ENCODE measurements at places on chromosomes 12 and 14. TPM values are rescaled to one million over a fixed set of nuclear protein-coding genes. Genes with fewer than 3 reads are reported as not detected.

- DNase-seq = no peak
Measured at GRCh38 chr12:106692896-106693820, 81.3 kb upstream of the RIC8B start.

GRCh38 chr12:64385468-64385867, 5.1 kb downstream of the C12orf56 start:
- no peak for DNase-seq

DNA sequence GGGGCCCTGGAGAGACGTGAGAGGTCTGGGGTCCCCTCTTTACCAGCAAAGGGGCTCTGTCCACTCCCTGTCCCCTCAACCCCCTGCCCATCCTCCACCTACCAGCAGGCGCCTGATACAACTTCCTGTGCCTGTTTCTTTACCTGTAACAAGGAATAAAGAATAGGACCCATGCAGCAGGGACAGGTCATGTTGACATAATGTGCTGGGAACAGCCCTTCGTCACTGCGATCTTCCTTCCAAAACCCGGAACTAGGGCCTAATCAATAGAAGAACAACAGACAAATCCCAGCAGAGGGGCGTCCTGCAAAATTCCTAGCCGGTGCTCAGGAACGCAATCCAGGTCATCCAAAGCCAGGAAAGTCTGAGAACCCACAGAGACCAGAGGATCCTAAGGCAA, 32.1 kb downstream of the SCARB1 start:
- no peak for DNase-seq

DNA sequence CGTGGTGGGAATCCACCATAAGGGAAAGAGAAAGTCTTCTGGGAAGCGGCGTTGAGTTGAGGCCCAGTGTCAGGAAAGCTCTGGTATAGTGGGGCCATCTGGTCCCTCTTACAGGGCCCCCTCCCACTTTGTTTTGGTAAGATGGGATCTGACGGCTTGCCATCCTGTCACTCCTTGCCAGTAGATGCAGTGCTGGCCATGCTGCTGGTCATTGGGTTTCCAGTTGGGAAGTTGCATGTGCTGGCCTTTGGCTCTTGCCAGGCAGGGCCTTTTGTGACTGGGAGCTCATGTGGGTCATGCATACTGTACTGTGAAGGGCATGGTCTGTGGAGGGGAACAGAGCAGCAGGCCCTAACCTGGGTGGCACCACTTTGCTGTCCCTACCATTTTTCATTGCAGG, 3.8 kb downstream of the TRAF3 start:
- DNase-seq = no peak

DNA sequence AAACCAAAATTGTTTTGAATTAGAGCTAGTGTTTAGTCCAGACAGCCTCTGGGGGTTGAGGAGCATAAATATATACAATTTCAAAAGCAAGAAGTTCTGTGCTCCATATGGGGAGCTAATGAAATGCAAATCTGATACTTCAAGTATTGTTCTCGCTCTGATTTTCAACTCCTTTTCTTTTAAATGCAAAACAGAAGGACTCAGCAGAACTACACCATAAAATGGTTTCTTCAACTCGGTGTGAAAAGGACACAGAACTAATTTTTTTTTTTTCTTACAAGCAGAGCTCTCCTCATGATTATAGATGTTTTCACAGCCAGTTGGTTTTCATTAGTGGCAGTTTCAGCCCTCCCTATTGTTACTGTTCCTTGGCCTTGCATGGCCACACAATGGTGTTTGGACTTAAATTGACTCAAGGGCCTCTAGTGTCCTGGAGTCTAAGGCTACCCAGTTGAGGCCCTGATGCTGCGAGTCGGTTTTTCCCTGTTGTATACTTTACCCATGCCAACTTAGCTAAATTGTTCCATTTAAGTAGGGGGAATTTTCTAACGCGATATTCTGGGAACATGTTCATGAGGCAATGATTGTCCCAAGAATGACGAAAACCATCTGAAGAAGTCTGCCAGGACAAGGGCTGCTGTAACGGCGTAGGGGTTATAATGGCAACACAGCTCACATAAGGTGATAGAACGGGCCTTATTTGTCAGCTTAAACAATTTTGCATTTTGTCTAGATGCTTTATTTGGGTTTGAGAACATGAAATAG, 120.3 kb downstream of the GPR135 start:
- no peak for DNase-seq

The KRT82 gene
- not detected for total RNA-seq

GRCh38 chr14:91331721-91332120, 85.9 kb downstream of the CCDC88C start:
- DNase-seq = no peak

- DNase-seq = no peak
Measured at GRCh38 chr14:50091240-50091913, 25.0 kb downstream of the VCPKMT start.

The TMPRSS12 gene
- total RNA-seq = not detected

The PTPRR gene
- 19.5 TPM for total RNA-seq

GRCh38 chr14:105135700-105136395, 32.7 kb downstream of the JAG2 start:
- no peak for DNase-seq

- DNase-seq = no peak
Measured at GRCh38 chr14:72700338-72701236, 193.3 kb downstream of the DPF3 start.

The HEATR5A gene
- 32.3 TPM for total RNA-seq

DNA sequence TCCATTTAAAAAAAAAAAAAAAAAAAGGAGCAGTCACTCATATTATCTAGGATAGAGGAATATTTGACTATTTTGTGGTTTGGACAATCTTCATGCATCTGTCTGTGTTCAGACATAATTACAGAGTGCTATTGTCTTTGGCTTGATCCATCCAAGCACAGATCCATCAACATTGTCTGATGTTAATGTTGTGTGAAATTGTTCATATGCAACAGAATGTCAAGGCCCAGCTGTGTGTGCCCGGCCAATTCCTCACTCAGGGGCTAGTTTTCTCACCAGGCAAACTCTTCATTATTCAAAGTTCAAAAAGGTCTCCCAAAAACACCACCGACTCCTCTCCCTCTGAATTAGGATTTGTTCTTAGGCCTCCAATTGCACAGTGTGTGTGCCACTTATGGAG, 324.9 kb upstream of the TMTC1 start:
- DNase-seq = no peak

GRCh38 chr12:10715491-10715890, 7.6 kb downstream of the YBX3 start:
- no peak for DNase-seq

The SCNN1A gene
- not detected for total RNA-seq

The GLI1 gene
- total RNA-seq = 0.16 TPM

The GZMB gene
- total RNA-seq = not detected

The KRT71 gene
- total RNA-seq = not detected

The LALBA gene
- total RNA-seq = 0.47 TPM

- DNase-seq = no peak
Measured at GRCh38 chr12:124667506-124668326, 100.3 kb upstream of the NCOR2 start.

DNA sequence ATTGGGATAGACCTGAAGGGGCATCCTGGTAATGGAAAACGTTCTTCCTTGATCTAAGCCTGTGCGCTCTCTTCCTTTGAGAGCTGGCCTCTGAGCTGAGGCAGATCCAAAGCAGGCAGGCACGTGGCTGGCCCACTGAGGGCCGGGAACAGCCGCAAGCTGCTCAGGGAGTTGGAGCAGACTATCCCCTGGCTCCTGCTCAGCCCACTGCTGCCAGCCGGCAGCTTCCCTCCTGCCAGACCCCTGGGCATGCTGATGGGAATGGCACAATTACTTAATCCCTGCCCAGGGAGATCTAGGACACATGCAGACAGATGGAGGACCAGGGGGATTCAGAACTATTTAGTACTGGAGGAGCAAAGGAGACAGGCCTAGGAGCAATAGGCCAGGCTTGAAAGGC, 14.4 kb downstream of the NEUROD4 start:
- DNase-seq = no peak
